ENCODE measurements at places on chromosomes 5 and 9.

GRCh38 chr5:32274548-32275395 lies 38.0 kb downstream of the MTMR12 start:
- DNase-seq, result no peak

DNA sequence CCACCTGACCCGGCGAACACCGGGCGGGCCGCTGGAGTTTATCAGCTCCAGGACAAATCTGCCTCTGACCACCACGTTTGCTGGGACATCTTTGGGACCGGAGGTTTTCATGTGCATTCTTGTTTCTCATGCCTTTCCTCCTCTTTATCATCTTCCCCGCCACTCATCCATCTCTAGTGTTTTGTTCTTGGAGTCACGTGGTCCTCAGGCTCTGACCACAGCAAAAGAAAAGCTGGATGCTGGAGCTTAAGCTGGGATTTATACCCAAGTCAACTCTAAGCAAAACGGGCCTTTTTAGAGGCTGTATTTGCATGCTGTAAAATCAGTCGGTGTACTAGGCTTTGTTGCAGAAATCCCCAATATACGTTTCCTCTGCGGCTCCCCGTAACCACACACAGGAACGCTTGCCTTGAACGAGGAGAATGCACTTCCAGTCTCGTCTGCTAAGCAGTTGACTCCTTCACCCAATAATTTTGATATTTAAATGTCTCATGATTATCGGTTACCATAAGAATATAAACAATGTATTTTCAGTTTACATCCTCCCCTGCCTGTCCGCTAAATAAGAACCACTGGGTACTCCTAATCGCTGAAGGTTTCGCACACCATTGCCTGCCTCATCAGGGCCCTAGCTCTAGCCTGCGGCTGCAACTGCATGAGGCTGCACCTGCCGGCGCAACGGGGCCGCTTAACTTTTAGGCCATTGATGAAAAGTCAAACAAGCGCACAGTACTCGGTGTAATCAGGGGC lies 560 bp upstream of the NDUFS6 start:
- DNase-seq, result no peak

DNA sequence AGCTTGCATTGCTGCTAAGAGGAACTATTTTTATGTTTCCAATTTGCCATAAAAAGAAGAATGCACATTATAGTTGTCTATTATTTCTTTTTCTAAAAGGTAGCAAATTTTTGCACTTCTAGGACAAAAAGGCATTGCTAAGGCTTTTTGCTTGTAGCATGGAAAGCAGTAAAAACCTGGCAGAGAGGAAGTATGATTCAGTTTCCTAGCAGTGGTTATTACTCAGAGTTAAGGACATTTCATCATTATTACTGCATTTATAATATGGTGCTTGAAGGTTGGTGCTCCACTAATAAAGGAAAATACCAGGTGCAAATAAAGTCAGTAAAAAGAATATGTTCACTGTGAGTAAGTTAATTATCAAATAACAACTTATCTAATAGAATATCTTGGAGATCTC lies 179.8 kb upstream of the PLPPR1 start:
- DNase-seq, result no peak

GRCh38 chr5:136424835-136425584 lies 59.7 kb upstream of the TRPC7 start:
- DNase-seq, result peak; percentile 65

DNA sequence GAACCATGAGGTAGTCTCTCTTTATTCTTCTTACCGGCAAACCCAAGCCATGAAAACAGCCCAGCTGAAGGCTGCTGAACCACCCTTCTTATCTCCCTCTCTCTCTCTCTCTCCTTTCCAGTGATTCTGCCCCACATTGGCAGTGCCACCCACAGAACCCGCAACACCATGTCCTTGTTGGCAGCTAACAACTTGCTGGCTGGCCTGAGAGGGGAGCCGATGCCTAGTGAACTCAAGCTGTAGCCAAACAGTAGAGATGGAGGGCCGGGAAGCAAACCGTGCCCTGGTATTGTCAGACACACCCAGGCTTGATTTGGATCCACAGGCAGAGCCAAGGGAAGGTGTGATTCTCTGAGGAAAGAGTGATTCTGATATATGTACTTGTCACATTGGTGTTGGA lies 14.0 kb downstream of the GRHPR start:
- DNase-seq, result no peak

GRCh38 chr5:93092349-93093105 lies 488.5 kb downstream of the NR2F1-AS1 start:
- no peak for DNase-seq

- no peak for DNase-seq
Observed at GRCh38 chr9:109894921-109895758, 115.1 kb downstream of the PALM2AKAP2 start.

DNA sequence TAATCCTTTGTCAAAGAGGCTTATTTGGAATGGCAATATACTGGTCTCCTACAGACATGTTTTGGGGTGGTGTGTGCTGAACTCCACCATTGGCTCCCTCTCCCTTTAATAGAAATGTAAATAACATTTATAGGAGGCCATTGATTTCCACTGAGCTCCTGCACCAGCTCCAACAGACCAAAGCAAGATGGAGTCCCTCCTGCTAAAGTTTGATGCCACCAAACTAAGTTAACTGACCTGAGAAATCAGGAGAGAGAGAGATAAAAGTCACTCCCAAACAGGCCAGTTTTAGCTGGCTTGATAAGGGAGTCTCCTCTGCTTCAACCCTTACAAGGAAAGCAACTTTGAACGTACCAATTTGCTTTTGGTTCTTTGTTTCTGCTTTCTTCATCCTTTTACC lies 8.1 kb upstream of the SPIN1 start:
- no peak for DNase-seq

GRCh38 chr9:5578698-5579085 lies 50.2 kb upstream of the RIC1 start:
- DNase-seq, result no peak

DNA sequence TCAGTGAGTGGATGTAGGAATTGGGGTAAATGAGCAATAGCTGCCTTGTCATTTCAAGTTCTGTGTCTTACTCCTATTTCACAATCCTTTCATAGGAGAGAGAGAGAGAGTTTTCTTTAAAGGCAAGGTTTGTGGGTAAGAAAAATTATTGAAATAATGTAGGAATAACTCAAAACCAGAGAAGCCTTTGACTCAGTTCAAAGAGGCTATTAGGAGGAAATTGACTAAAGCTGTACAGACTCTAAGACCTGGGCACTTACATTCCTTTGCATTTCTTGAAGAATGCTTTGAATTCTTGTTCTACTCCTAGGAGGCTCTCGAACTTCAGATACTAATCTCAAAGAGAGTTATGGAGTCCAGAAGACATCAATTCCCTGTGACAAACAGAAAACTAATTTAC lies 257.1 kb downstream of the FBXL7 start:
- no peak for DNase-seq

GRCh38 chr9:3511551-3511950 lies 14.2 kb downstream of the RFX3 start:
- no peak for DNase-seq

DNA sequence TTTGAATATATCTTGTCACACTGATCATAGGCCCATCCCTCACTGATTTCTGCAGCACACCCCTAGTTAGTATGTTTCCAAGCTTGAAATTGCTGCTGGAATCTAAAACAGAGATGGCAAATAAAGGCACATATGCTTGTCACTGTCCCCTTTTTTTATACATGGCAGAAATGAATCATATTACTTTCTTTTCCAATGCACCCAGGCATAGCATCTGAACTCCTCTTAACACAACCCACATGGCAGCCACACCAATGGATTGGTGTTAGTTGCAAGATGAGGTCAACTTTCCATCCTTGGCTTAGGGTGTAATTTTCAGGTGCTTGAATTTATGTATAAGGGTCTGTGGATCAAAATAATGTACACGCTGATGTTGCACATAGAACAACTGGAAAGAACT lies 473.8 kb upstream of the ZNF608 start:
- DNase-seq, result no peak

DNA sequence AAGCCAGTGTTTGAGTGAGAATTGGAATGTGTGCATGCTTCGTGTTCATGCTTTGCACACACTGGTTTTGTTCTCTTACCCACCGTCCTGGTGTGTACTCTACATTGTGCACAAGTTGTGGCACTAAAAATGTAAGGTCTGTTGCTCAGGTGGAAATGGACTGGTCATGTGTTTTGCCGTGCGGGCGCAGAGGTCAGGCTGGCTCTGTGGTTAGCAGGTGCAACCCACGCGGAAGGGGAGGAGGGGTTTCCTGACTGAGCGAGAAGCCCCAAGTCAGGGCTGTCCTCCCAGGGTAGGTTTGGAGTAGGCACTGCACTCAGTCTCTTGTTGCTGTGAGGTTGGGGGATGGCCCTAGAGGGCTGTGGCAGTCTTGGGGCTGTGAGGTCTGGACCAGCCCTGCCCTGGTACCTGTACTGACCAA lies 86.6 kb downstream of the EHMT1 start:
- no peak for DNase-seq

- DNase-seq, result no peak
Observed at GRCh38 chr9:91359734-91360470, 1.8 kb downstream of the AUH start.

DNA sequence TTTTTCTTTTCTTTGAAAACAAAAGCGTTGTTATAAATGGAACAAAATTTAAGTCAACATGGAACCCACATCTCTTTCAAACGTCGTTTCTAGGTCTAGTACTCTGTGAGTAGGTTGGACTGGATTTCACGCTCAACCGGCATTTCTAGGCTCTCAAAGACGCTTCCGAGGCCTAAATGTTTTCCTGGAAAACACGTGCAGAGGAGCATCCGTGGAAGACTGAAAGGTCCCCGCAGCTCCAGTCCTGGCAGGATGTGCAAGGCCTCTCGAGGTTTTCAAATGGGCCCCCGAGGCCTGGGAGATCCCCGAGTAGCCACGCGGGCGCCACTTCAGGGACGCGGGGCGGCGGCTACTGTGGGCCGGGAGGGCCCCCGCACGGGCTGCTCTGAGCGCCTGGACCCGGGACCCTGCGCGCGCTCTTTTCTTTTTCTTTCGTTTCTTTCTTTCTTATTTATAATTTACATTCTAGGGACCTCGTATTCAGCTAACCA lies 4.2 kb upstream of the IRX2 start:
- DNase-seq, result no peak

- no peak for DNase-seq
Observed at GRCh38 chr5:167478188-167478587, 813.3 kb upstream of the WWC1 start.

- no peak for DNase-seq
Observed at GRCh38 chr9:121261755-121262154, 6.2 kb upstream of the GSN start.

DNA sequence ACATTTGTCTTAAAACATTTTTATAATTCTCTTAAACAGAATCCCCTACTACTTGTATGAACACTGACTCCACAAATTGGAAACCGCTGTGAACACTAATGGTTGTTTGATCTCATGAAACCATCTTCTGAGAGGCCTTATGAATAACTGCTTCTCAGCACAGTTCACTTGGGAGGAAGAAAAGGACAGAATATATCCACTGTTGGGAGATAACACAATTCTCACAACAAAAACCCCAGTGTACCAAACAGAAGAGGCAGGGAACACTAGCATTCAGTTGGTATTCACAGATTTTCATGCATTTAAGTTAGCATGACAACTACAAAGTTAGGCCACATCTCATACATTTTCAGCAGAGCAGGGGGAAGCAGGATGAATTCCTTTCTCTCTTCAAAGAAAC lies 89.0 kb upstream of the SELENOP start:
- DNase-seq, result no peak

DNA sequence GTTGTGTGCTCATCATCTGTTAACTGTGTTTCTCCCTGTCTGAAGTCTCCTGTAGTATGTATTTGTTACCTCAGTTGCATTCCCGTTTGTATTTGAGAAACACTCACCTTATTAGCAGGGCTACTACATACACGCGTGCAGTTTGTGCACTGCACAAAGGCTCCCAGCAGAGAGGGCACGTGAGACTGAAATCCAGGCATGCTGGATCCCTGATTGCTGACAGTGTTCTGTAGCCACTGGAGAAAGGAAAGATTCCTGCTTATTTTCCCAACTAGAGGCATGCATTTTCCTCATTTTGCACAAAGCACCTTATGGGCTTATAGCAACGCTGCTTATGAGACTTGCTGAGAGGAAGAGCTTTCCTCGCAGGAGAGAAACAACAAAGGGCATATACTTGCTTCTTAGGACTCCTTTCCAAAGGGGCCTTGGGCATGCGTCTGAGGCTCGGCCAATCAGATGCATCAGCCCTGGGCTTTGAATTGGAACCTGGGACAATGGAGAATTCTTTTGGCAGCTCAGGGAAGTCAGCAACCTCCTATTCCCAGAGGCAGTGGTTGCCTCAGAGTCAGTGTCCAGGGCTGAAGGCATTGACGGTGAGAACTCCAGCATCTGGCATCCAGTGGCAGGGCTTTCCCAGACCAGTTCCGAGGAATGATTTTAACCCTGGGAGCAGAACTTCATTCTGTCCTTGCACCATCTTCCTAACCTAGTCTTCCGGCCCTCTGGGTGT lies 9.9 kb upstream of the MEGF10 start:
- no peak for DNase-seq

DNA sequence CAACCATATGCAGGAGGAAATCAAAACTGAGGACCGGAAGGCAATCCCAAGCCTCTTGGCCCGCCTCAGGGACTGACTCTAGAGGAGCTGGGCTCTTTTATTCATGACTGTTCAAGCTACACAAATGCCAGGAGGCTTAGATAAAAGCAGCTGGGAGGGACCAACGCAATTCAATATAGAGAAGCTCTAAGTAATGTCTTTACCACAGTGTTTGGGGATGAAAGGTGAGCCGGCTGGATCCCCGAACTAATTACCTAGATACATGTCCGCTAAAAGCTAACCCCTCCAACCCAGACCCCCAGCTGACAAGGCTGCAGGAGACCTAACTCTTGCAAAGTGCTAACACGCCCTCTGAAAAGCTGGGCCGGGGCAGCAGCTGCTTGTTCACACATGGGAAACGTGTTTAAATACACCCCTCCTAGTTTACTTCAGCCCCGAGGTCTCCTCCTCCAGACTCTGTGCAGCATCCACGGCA lies 67.5 kb downstream of the TLE1 start:
- no peak for DNase-seq

GRCh38 chr5:168356592-168356991 lies 65.1 kb downstream of the WWC1 start:
- no peak for DNase-seq

- no peak for DNase-seq
Observed at GRCh38 chr5:96629774-96630173, 32.4 kb upstream of the CAST start.

GRCh38 chr5:180387798-180388197 lies 34.7 kb upstream of the GFPT2 start:
- no peak for DNase-seq

DNA sequence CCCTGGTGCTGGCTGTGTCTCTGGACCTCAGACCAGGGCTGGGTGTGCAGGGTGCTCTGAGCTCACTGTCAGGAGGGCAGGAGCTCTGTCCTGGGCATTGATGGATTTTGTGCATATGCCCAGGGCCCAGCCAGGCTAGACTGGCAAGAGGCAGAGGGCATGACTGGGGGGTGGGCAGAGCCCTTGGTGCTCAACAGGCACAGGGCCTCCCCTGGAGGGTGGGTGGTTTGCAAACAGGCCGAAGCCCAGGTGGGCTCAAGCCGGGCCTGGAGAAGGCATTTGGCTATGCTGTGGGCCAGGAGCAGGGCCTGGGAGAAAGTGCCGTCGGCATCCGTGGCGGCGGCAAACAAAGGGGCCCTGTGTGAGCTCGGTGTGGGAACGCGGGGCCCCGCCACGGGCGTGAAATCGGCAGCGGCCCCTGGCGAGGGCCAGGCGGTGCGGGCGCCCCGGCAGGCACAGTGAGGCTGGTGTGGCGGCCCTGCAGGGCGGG lies 1.9 kb upstream of the NRARP start:
- DNase-seq, result no peak
